Thoracic aorta endothelial cell (primary cell): ENCODE measurements at places on chromosomes 12 and 14. TPM values are rescaled to one million over a fixed set of nuclear protein-coding genes. Genes with fewer than 3 reads are reported as not detected.

USP44 gene
- 0.27 and 1.7 TPM in 2 replicates for total RNA-seq

KLRD1 gene
- 0.07 and 0.27 TPM in 2 replicates for total RNA-seq

HNF1A gene
- total RNA-seq, result not detected in 2 replicates

PLBD1 gene
- total RNA-seq, result 0.40 and 1.0 TPM in 2 replicates

RACGAP1 gene
- total RNA-seq, result 69.0 and 103 TPM in 2 replicates

ASCL1 gene
- not detected in 2 replicates for total RNA-seq

C12orf50 gene
- 0.13 TPM in 1 of 2 replicates, not detected in the other for total RNA-seq

REM2 gene
- total RNA-seq, result 0.13 TPM in 1 of 2 replicates, not detected in the other

RNASE9 gene
- not detected in 2 replicates for total RNA-seq

KRT7 gene
- 206 and 443 TPM in 2 replicates for total RNA-seq

TAS2R7 gene
- total RNA-seq, result 0.13 and 0.14 TPM in 2 replicates

SLC6A13 gene
- not detected in 2 replicates for total RNA-seq

MFAP5 gene
- 0.13 TPM in 1 of 2 replicates, not detected in the other for total RNA-seq

CPNE6 gene
- total RNA-seq, result not detected in 2 replicates

NUP37 gene
- 51.7 and 60.4 TPM in 2 replicates for total RNA-seq

KCNMB4 gene
- total RNA-seq, result 1.8 and 1.9 TPM in 2 replicates

IKZF4 gene
- total RNA-seq, result 1.3 and 1.9 TPM in 2 replicates

BEGAIN gene
- total RNA-seq, result 0.22 TPM in 1 of 2 replicates, not detected in the other

NPFF gene
- not detected in 2 replicates for total RNA-seq

P2RX7 gene
- total RNA-seq, result 3.2 and 3.6 TPM in 2 replicates

ADAMTS20 gene
- total RNA-seq, result not detected in 2 replicates

PLEKHD1 gene
- under 0.01 and 0.07 TPM in 2 replicates for total RNA-seq

FMNL3 gene
- 69.8 and 84.1 TPM in 2 replicates for total RNA-seq

LUM gene
- 1.0 and 2.4 TPM in 2 replicates for total RNA-seq

BCL2L2 gene
- 18.5 and 22.2 TPM in 2 replicates for total RNA-seq

LRRC9 gene
- total RNA-seq, result not detected in 2 replicates

TAS2R13 gene
- 2.9 and 5.2 TPM in 2 replicates for total RNA-seq

TTC9 gene
- 0.13 and 0.22 TPM in 2 replicates for total RNA-seq

SLC5A8 gene
- not detected in 2 replicates for total RNA-seq

PIWIL1 gene
- total RNA-seq, result not detected in 2 replicates

FOXA1 gene
- total RNA-seq, result 0.13 and 0.93 TPM in 2 replicates

MON2 gene
- 71.9 and 80.4 TPM in 2 replicates for total RNA-seq

CLEC6A gene
- not detected in 2 replicates for total RNA-seq

BHLHE41 gene
- total RNA-seq, result 0.07 and 0.53 TPM in 2 replicates

MYRFL gene
- 0.14 and 0.40 TPM in 2 replicates for total RNA-seq

RASAL1 gene
- not detected in 2 replicates for total RNA-seq

FGF23 gene
- not detected in 2 replicates for total RNA-seq

GPR84 gene
- total RNA-seq, result not detected in 2 replicates

DHRS2 gene
- 0.27 and 1.5 TPM in 2 replicates for total RNA-seq

TAS2R42 gene
- total RNA-seq, result not detected in 2 replicates

FOXG1 gene
- 0.07 and 0.13 TPM in 2 replicates for total RNA-seq

RASSF9 gene
- total RNA-seq, result 1.7 and 2.4 TPM in 2 replicates

GAS2L3 gene
- total RNA-seq, result 58.5 and 74.2 TPM in 2 replicates

CMA1 gene
- total RNA-seq, result not detected in 2 replicates

SRRM4 gene
- not detected in 2 replicates for total RNA-seq

CLEC4E gene
- total RNA-seq, result not detected in 2 replicates

PIK3C2G gene
- total RNA-seq, result not detected in 2 replicates

SAMD4A gene
- total RNA-seq, result 44.6 and 46.5 TPM in 2 replicates
